ENCODE measurements at places on chromosomes 4 and X. TPM values are rescaled to one million over a fixed set of nuclear protein-coding genes. Genes with fewer than 3 reads are reported as not detected.

- no peak for ATAC-seq
Measured at GRCh38 chr4:174503079-174503715, 19.1 kb downstream of the HPGD start.

DNA sequence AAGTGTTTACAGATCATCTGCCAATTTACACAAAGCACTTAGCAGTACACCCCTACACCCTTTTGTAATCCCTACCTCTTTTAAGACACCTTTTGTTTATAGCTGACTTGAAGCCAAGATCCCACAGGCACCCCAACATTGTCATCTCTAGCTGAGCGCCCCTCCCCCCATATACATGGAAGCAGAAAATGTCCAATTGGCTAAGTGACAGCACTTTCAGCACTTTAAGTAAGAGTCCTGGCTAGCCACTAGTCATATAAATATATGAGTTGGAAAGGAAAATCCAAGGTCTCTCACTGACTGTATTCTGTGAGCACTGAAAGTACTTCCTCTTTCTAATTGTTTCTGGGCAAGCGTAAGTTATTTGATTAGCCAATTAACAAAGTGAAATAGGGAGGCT, 108.2 kb downstream of the NSUN7 start:
- no peak for ATAC-seq

- ATAC-seq: no peak
Measured at GRCh38 chrX:7021991-7022390, 125.5 kb upstream of the STS start.

DNA sequence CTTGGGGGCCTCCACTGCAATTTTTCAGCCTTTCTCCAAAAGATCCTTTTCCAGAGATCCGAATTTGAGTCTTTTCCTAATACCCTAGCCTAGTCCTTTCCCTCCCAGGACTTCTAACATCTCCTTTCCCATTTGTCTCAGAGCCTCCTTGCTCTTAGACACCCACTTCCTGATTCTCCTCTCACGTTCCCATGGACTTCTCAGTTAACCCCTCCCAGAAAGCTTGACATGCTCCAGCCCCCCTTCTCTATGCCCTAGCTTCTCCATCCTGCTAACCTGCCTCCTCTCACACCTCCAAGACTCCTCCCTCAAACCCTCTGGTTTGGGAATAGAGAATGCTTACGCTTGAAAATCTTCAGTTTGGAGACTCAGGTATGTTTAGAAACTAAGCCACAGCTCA, 2.5 kb downstream of the UBA1 start:
- ATAC-seq: no peak

GRCh38 chrX:39472161-39472560, 625.6 kb downstream of the BCOR start:
- no peak for ATAC-seq

DNA sequence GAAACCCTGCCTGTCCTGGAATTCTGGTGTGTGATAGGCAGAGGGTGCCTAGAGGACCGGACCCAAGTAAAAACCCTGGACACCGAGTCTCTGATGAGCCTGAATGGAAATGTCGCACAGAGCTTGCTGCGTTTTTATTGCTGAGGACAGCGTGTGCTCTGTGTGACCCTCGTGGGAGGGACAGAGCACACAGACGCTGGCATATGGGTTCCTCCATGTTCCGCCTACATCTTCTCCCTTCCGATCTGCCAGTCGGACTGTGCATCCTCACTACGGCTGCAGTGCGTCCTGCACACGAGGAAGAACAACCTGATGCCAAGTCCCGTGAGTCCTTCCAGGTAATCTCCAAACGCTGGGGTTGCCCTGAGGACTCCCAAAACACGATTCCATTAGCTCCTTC, 68.3 kb downstream of the AFAP1 start:
- ATAC-seq: no peak

DNA sequence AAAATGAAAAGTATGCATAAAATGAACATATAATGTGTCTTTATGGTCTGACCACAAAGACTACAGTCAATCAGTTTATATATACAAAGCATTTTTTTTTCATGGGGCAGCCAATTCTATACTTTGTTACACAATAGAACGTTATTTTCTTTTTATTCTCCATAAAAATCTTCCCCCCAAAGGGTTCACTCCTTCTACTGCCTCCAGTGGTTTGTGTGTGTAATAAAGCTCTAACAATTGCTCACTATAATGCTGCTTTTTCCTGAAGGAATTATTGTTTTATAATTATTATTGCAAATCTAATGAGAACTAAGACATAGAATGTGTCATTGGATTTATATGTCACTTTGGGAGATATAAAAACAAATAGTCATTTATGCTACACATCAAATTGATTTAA, 664.1 kb upstream of the PABPC4L start:
- ATAC-seq: no peak

- no peak for ATAC-seq
Measured at GRCh38 chr4:154720123-154720522, 23.7 kb upstream of the LRAT start.

DNA sequence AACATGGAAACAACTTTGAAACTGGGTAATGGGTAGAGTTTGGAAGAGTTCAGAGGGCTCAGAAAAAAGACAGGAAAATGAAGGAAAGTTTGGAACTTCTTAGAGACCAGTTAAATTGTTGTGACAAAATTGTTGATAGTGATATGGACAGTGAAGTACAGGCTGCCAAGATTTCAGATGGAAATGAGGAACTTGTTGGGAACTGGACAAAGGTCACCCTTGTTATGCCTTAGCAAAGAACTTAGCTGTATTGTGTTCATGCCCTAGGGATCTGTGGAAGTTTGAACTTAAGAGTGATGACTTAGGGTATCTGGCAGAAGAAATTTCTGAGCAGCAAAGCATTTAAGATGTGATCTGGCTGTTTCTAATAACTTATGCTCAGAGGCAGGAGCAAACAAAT, 5.1 kb upstream of the ARL13A start:
- ATAC-seq: no peak

DNA sequence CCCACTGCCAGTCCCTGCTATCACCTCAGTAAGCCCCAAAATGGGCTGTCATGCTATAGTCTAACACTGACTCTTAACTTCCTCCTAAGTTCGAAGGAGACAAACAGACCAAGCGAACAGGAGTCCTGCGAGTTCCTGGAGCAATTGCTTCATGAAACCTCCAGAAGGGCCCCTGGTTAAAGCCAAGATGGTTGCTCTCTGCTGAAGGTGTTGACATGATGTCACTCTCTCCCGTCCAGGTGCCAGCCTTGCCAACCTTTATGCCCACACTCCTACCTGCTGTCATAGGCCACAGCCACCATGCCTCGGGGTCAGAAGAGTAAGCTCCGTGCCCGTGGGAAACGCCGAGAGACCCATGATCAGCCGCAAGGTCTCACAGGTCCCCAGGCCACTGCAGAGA, at the start of gene MAGEB6B:
Gene MAGEB6B, plus strand, starts transcription at position 301 of the 400 bp plus-strand sequence. Its CDS starts 0 bp downstream, at position 301.
- ATAC-seq: no peak

The SPIN3 gene
- total RNA-seq: 9.6 TPM

The GLRA2 gene
- total RNA-seq: 68.5 TPM

The SCML2 gene
- 8.9 TPM for total RNA-seq

The TLR7 gene
- not detected for total RNA-seq

The GUCY1B1 gene
- 22.4 TPM for total RNA-seq
